ENCODE measurements at places on chromosomes 7 and 10.

GRCh38 chr10:71590781-71591350, 128.7 kb downstream of the C10orf105 start:
- DNase-seq = no peak

DNA sequence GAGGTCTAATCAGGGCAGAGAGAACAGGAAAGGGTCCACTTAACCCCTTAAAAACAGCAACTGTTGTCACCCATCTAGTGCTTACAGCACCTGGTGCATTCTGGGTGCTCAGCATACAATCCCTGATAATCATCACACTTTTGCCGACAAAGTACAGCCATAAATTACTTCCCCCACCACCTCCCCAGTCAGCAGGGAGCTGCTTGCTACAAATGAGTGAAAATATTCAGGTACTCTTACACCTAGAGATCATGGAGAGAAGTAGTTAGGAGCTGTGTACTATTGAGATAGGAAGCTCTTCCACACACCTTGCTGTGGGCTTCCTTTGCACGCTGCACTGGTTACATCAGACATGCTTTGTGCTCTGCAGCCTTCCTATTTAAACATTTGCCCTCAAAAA, 723.5 kb upstream of the GALNT17 start:
- DNase-seq = no peak

GRCh38 chr10:52965938-52966401, 193.4 kb upstream of the MBL2 start:
- no peak for DNase-seq

DNA sequence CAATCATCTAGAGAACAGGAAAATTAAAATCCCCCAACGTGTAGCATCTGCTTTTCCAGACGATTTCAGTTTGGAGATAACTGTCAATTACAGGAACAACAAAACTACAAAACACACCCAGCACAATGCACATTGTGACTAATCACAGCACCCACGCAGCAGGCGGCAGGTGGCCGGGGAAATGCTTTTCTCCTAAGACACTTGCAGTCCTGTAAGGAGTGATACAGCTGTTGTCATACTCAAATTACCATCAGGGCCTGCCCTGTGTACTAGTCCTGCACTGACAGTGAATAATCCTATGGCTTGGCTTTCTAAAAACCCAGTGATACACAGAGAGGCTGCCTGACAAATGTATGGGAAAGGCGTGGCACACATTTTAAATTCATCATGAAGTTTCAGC, 37.8 kb downstream of the COBL start:
- DNase-seq = no peak

- DNase-seq = no peak
These were observed 72.2 kb downstream of the DAGLB start for GRCh38 chr7:6375348-6376101.

- no peak for DNase-seq
These were observed 32.5 kb upstream of the PLXDC2 start for GRCh38 chr10:19783721-19784120.

- no peak for DNase-seq
These were observed 22.4 kb downstream of the SLC26A5 start for GRCh38 chr7:103423467-103424179.

GRCh38 chr7:130371046-130371445, 9.2 kb upstream of the CPA1 start:
- DNase-seq = no peak

DNA sequence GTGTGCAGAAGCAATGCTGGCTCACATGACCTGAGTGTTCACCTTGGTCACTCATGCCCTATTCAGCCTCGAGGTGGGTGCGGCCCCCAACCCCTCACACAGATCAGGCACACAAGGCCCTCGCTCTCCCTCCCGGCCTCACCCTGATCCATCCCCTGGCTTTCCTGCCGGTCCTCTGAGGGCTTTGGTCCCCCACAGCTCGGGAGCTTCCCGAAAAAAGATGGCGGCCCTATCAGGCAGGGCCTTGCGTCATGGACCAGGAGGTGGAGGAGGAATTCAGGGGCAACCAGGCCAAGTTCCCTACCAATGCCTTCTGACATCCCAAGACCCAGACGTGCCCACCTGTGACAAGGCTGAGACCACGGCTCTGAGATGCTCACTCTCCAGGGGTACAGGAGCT, 43.7 kb upstream of the DNAAF5 start:
- DNase-seq = no peak

- DNase-seq = no peak
These were observed 7.7 kb downstream of the TMEM273 start for GRCh38 chr10:49180444-49180860.

DNA sequence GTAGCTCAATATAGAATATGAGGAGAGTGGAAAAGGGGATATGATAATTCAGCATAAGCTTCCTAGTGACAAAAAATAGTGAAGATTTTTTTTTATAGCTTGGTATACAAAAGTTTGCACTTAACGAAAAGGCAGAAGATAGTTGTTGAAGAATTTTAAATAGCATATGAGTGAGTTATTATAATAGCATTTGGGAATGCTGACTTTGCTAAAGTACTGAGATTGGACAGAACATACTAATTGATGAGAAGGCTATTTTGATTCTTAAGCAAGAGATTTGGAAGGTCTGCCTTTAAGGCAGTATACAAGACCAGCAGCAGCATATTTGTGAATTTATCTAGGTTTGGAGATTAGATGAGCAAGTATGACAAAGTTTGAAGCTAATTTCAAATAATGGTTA, 600.9 kb upstream of the POT1 start:
- no peak for DNase-seq

DNA sequence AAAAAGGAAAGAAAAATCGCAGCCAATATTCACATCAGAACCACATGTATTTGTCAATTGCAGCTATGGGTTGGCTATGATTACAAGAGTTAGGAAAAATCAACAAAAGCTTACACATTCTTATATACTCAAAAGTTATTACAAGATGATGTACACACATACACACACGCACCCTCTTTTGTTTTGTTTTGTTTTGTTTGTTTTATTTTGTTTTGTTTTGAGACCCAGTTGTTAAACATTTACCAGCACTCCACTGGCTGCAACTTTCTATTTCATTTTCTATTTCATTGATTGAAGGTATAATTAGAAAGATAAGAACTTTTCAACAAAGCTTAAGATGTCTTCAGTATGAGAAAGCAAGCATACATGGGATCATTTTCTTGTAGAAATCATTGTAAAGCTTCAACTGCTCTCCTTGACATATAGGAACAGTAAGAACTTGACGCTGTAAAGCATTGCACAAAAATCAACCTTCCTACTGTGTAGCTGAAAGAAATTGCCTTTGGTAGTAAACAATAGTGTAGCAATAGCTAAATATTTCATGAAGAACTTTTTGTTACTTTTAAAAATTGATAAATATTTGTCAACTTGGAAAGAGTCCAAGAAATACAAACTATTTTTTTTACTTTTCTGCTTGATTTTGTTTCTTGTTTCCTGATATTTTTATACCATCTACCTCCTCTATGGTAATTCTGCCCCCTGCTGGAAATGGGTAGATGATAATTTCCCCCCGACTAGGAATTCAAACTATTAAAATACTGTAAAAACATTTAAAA, 205.9 kb downstream of the MBL2 start:
- DNase-seq = no peak

DNA sequence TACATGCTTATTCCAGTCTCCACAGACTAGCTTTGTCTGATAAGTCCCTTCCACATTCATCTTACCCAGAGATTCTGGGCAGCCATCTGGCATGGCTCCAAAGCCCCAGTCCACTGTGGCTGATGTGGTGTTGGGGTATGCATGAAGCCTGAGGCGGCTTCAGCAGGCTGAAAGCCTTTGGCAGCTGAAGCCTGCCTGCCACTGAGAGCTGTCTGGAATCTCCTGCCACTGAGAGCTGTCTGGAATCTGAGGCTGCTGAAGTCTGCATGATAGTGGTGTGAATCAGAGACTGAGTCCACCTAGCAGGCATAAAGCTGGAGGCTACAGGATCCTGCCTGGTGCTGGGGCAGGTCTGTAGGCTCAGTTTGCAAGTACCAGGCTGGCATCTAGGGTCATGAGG, 87.1 kb downstream of the DYNC1I1 start:
- no peak for DNase-seq

DNA sequence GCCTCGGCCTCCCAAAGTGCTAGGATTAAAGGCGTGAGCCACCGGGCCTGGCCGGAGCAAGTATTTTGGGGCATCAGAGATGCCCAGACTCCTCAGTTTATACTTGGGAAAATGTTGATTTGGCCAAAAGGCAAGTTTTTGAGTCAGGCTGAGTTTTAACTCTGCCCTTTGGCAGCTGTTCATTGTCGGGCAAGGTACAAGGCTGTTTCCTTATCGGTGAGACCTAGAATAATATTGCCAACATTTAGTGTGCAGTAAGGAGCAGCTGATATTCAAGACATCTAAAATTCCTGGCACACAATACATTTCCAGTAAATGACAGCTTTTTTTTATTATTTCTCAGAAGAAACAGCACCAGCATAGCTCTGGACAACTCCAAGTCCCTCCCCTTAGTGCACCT, 147.6 kb upstream of the C7orf33 start:
- DNase-seq = no peak

- DNase-seq = no peak
These were observed 19.8 kb downstream of the COL1A2 start for GRCh38 chr7:94414481-94414880.

DNA sequence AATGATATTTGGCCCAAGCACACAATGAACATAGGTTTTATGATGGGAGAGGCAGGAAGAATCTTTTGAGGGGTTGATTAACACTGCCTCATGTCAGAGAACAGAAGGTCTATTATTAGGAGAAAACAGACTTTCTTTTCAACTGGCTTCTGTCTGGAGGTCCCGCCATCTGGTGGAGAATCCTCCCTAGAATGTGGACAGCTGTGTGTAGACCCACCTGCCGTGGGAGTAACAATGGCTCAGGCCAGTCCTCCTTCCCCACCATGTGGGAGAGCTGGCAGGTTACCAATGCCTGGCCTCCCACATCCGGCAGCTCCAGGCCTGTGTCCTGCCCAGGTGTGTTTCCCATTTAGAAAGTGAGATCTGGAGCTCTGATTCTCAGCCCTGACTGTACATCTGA, 70.4 kb upstream of the AOAH start:
- DNase-seq = no peak

- DNase-seq = no peak
These were observed 136.1 kb downstream of the PLXNA4 start for GRCh38 chr7:132440151-132440550.

GRCh38 chr10:25687521-25687920, 246.5 kb upstream of the MYO3A start:
- no peak for DNase-seq

DNA sequence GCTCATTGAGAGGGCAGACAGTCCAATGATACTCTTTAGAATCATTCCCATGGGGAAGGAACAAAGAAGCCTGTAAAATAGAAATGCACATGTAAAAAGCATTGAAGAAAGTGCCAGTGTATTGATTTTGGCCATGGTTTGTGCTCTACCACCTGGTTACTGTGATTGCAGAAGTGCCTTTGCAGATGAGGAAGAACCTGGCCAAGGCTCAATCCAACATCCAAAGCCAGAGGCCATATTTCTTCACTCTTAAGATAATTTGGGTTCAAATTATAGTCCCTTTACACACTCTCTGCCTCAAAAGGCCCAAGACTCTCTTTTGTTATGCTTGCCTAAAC, 122.1 kb downstream of the EGFR start:
- no peak for DNase-seq

- no peak for DNase-seq
These were observed 88.5 kb upstream of the LRRTM3 start for GRCh38 chr10:66837335-66837734.

DNA sequence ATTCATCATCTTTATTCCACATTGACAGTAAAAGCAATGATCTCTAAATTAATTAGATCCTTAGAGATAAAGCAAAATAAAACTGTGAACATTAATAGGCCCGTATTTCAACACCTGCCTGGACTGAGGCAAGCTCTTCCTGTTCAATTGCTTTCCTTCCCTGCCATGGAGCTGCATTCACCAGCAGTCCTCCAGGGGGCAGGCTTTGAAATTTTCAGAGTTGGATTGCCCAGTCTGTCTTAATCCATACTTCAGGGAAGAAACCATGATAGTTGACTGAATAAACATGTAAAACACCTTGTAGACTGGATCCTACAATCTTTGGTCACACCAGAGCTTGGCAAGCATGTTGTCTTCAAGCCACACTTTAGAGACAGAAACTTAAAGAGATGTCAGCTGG, 936.6 kb downstream of the NRG3 start:
- DNase-seq = no peak

GRCh38 chr10:59336632-59337031, 25.7 kb downstream of the FAM13C start:
- no peak for DNase-seq

DNA sequence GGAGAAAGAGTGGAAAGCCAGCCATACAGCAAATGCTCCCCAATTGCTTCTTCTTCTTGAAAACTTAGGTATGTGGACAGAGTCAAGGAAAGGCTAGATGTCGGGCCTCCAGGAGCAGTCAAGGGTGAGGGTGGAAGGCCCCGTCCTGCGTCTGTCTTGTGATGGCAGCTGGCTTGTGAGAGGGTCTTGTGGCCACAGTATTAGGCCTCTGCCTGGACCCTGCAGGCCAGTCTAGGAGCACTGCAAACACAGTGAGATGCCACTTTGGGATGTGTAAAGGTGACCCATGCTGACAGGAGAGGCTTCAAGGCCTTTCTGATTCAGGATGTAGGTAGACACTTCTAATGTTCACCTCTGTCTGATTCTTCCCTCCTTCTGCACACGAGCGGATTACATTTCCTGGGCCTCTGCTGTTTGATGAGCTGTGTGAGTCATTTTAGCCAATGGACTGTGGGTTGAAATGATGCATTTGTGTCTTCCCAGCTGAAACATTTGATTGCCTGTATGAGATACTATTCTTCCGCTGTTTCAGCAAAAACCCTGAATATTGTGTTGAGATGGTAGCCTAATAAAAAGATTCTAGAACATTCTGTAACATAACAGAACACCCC, 135.4 kb downstream of the EMX2 start:
- DNase-seq = no peak

- no peak for DNase-seq
These were observed 50.0 kb downstream of the TRUB1 start for GRCh38 chr10:114987995-114988394.

- DNase-seq = no peak
These were observed 156.8 kb upstream of the LYZL1 start for GRCh38 chr10:29131952-29132547.

DNA sequence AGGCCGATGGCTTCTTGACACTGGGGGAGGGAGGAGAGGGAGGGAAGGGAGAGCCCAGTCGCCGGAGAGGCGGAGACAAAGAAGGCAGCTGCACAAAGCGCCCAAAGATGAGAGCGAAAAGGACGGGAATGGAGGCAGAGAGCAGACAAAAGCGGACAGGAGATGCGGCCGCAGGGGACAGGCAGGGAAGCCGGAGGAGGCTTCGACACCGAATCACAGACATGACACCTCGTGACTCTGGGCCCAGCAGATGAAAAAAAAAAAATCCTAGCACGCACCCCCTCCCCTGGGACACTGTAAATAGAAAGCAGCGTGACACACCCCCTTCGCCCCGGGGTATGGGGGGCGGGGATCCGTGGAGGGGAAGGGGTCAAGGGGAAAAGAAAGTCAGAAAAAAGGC, 976 bp downstream of the NAT16 start:
- DNase-seq = no peak

DNA sequence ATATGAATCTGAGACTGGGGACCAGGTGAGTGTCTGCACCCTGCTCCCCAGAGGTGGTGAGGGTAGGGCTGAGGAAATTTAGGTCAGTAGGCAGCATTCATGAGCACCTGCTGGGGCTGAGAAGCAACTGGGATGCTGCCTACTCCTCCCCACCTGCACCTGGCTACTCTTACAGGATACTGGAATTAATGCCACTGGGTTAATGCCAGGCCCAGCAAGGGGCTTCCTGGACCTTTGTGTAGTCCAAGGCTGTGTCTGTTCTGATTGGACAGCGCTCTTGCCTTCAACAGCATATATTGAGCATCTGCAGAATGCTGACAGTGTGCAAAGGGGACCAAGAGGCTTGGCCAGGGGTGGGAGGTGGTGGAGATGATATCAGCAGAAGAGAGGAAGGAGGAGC, 32.1 kb downstream of the ADCYAP1R1 start:
- DNase-seq = no peak

Measured in CD4-positive, alpha-beta T cell treated with Interleukin-6 at 100 ng/mL for 8 hours (primary cell).